ENCODE measurements at places on chromosomes 13 and 19.

- DNase-seq: no peak
These were observed 15.7 kb downstream of the ARID3A start for GRCh38 chr19:941292-942132.

DNA sequence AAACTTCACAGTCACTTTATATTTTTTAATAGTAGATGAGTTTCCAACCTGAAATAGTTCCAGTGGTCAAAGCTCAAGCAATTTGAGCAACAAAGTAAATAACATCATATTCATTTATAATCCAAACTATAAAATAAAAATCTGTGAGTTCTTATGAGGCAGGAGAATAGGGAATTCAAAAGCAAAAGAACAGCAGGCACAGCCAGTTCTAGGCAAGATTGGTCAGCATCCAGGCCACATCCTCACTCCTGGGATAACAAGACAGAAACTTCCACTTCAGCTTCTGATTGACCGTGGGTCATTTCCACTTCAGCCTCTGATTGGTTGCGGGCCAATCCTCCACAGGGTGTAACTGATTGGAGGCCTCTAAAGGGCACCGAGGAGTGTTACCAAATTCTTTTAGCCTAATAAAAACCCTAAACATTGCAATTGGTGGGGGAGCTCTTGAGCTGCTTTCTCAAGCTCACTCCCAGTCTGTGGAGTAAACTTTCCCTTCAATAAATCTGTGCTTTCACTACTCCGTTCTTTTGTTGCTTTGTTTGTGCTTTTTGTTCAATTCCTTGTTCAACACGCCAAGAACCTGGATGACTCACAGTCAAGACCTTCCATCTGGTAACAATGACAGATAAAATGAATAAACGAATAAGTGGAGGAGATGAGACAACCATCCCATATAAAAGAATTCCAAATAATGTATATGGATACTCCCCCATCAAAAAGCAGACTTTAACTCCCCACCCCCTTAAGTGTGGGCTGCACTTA, 42.6 kb upstream of the AMER2 start:
- DNase-seq: no peak

DNA sequence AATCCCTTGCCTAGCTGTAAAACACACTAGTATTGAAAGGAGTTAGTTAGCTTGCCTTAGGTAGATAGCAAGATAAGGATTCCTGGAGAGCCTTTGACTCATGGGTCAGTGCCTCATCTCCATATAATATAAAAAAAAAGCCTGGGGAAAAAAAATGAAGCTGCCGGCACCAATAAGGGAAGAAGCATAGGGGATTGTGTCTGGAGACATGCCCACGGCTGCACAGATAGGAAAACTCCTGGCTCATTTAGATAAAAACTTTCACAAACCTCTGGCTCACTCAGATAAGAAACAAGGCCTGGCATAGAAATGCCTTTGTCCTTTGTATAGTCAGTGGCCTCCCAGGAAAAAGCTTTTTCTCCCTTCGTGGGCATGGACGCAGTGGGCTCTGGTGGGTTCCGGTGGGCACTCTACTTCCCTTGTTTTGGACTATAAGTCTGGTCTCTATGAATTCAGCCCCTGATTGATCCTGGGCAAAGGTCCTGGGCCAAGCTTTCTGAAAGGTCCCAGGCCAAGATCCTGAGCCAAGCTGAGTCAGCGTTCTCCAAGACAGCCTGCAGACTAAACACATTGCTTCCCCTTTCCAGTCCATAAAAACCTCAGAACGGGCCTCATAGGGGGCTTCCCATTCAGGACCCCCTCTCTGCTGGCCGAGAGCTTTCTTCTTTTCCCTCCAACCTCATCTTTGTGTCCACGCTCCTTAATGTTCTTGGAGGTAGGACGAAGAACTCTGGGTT, 4.9 kb upstream of the OR7A17 start:
- DNase-seq: no peak

DNA sequence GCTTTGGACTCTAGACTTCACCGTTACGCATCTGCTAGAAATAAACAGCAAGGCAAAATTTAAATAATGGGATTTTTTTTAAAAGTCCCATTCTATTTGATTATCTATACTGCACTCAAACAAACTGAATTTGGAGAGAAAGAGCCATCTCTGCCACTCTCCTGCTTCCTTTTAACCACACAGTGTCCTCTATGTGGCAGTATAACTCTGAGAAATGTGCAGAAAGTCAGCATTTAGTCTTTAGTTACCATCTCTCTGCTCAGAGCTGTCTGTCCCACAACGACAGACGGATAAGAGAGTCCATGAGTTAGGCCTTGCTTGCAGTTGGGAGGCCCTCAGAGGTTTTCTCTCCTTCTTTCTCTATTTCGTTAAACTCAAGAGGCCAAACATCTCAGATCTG, 21.2 kb downstream of the CCNA1 start:
- peak; percentile 19 for DNase-seq

GRCh38 chr19:30450100-30450499, 77.9 kb downstream of the ZNF536 start:
- DNase-seq: peak; percentile 47

GRCh38 chr19:3618144-3618810, 8.3 kb downstream of the CACTIN start:
- peak; percentile 45 for DNase-seq

DNA sequence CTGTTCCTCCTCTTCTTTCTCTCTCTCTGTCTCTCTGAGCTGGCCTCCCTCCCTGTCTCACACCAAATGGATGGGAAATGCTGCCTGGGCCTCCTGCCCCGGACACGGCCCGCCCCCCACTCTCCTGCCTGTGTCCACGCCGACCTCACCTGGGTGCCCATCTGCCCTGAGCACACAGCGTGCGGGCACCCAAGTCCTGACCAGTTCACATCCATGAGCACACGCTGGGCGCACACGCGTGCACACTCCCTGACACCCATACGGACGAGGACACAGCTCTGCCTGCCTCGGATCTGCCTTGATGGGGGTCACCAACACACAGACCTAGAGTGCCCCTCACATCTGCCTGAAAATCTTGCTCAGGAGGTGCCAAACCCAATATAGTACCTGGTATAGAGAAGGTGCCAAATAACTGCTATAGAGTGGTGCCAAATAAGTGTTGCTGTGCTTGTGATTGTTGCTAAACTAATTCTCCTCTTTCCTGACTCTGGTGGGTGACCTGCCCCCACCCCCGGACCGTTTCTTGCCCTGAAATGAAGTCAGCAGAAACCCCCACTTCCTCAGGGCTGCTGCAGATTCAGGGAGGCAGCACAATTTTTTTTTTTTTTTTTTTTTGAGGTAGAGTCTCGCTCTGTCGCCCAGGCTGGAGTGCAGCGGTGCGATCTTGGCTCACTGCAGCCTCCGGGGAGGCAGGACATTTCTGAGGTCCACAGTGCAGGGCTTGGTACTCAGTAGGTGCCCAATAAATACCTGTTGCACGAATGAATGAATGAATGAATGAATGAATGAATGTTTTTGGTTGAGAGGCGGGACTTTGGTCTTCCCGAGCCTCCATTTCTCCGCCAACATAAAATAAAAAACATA, 4.6 kb downstream of the NFIC start:
- DNase-seq: no peak

DNA sequence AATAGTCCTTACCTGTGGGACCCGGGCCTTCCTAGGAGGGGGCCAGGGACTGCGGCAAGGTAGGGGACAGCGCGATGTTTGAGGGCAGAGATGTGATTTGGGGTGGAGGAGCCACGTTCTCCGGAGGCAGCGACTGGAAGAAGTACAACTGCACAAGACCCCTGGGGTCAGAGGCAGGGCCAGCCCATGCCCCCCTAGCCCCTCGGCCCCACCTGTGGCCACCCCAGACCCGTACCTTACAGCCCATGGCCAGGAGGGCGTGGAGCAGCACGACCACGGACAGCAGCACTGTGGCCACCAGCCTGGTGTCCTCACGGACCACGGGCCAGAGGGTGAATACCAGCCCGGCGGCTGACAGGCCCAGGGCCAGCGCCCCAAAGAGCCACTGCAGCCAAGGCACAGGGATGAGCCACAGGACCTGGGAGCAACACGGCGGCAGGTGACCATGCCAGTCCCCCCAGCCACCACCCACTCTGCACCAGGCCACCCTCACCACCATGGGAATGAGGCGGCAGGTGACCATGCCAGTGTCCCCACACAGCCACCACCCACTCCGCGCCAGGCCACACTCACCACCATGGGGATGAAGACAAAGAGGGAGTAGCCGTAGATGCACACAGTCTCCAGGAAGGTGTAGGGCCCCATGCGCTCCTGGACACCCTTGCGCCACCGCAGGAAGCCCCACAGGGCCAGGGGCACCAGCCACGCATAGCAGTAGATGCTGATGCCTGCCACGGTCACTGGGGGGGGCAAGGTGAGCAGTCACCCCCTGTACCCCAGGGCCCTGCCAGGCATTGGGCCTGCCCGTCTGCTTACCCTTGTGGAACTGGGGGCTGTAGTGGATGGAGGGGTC, 5.0 kb downstream of the YIPF2 start:
- DNase-seq: no peak

DNA sequence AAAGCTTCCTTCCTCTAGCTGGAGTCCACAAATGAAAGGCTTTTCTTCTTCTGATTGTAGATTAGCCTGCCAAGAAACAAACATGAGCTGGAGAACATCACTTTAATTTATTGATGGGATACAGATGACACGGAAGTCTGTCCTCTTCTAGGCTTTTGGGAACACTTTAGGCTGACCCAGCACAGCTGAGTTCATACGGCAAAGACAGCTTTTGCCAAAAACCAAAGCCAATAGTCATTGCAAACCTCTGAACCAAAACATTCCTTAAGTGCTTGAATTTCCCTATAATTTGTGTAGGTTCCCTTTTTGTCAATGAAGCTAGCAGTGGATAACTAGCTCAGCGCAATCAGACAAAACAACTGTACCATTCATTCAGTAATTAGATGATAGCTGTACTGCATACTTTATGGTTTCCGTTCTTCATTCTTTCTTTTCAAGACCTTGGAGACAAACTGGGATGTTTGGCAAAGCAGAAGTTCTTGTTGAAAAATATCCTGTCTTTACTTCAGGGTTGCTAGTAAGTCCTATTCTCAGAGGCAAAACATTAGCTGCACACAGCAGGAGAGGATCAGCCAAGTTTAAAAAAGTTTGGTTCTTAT, 95.7 kb upstream of the SPRY2 start:
- peak; percentile 22 for DNase-seq

- DNase-seq: peak; percentile 39
These were observed 67.8 kb downstream of the SPACA7 start for GRCh38 chr13:112443995-112444311.

Measured in fibroblast of skin of back (primary cell).